ENCODE measurements at places on chromosomes 13 and 19.

- no peak for DNase-seq
Measured at GRCh38 chr13:25084096-25084495, 11.8 kb upstream of the PABPC3 start.

- DNase-seq = no peak
Measured at GRCh38 chr13:23868521-23868920, 20.7 kb downstream of the MIPEP start.

DNA sequence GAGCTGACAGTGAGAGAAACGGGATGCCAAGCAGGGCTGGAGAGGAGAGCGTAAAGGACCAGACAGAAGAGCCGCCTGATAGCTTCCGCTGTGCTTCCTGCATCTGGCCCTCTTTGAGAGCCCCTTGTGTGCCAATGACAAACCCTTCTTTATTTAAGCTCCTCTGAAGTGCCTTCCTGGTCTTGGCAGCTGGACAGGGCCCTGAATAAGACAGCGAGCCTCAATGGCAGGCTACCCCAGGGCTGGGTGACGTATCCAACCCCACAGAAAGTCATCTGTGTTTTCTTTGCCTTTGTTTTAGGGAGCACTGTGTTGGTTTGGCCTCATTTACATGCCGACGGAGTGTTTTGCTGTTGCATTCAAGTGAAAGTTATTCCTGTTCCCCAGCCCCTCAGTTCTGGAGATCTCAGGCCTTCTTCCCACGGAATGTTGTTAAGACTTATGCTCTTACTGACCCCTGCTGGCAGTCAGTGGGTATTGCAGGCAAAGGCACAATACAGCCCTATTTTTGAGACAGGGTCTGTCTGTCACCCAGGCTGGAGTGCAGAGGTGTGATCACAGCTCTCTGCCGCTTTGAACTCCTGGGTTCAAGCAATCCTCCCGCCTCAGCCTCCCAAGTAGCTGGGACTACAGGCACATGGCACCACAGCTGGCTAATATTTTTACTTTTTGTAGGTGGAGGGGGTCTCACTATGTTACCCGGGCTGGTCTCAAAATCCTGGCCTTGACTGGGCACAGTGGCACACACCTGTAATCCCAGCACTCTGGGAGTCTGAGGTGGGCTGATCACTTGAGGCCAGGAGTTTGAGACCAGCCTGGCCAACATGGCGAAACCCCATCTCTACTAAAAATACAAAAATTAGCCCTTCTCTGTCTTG is 16.8 kb downstream of the CCL25 start:
- no peak for DNase-seq

- DNase-seq = no peak
Measured at GRCh38 chr13:98581381-98581780, 4.5 kb upstream of the STK24 start.

DNA sequence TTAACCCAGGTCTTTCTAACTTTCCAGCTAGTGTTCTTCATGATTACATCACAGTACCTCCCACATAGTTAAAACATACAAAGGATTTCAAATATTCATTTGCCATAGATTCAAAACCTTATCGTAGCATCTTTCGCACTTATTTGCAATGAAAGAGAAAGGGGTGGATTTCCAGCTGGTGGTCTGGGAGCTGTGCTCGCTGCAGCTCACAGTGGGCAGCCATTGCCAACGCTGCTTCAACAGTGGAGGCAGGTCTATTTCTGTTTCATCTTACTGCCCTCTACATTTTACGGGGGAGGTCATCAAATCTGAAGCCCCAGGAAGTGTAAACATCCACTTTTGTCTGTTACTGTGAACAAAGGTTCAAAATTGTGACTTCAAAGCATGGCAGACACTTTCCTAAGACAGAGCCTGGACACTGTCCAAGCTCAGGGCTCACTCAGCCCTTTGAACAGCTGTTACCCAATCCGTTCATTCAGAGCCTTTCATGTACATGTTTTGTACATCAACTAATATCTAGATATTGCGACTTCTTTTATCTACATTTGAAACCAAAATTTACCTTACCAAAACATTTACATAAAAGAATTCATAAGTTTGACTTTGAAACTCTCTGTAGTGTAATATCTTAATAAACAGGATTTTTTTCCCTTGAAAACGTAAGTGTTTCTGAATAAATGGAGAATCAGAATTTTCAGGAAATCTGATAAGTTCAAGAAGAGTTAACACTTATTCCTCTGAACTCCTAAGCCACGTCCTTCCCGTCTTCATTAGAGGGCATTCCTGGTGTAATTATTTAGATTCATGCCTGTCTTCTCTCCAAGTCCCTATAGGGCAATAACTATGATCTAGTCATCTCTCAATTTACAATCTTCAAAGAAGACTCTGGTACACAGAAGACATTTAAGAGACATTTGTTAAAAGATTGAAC is 25.1 kb downstream of the STARD13 start:
- no peak for DNase-seq

DNA sequence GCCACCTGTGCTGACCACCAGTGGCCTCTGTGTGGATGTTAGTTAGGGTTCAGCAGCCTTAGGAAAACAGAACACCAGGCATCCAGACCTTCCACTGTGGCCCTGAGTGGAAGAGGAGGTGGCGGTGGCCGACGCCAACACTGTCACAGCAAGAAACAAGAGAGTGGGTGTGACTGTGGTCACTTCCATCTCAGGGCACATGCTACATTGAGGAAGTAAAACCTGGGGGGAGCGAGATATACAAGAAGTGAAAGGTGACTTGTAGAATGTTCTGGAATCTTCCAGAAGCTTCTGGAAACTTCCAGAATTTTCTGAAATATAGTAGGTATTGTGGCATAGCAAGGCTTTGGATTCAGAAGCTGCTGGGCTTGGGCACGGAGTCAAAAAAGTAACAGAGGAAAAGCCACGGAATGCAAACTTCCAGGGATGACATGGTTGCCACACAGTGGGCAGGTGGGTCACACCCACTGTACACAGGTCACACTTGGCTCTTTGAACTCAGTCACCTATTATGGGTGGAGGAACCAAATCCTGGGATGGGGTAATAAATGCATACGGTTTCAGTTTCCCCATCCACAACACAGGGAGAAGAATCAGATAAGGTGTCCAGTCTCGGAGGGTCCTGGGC is 24.3 kb downstream of the GNG7 start:
- no peak for DNase-seq

GRCh38 chr13:23349161-23349897 is 84.2 kb downstream of the SACS start:
- no peak for DNase-seq

DNA sequence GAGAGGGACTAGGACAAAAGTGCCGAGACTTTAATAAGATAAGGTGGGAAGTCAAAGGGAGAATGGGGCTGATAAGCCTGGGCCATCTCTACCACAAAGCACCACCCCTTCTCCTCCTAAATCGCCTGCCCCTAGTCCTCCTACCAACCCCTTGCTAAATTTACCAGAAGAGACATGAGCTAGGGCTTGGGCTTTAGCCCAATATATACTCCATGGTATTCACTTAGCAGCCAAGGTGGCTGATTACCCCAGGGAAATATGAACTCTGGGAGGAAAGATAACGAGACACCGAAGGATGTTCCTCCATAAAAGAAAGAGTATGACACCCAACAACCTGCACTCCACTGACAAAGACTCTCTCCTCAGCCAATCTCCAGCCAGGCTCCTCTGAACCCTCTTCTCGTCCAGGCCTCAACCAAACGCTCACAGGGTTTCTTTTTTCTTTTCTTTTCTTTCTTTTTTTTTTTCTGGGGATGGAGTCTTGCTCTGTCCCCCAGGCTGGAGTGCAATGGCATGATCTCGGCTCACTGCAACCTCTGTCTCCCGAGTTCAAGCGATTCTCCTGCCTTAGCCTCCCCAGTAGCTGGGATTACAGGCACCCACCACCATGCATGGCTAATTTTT is 610.2 kb downstream of the UQCRFS1 start:
- DNase-seq = no peak

DNA sequence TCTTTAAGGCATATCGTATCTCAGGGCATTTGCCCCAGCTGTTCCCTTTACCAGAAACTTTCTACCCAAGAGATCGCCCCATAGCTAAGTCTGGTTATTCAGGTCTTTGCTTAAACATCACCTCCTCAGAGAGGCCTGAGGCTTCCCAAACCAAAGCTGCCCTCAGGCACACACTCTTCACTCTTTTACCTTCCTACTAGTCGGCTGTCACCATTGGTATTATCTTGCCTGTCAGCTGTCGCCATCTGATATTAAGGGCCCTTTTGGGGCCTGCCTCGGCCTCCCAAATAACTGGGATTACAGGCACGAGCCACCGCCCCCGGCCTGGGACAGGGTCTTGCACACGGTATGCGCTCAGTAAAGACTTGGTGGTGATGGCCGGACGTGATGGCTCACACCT is 1.0 kb downstream of the GADD45GIP1 start:
- no peak for DNase-seq

- no peak for DNase-seq
Measured at GRCh38 chr19:15279326-15279904, 47.2 kb upstream of the EPHX3 start.

- no peak for DNase-seq
Measured at GRCh38 chr13:97526556-97526955, 92.6 kb downstream of the RAP2A start.

DNA sequence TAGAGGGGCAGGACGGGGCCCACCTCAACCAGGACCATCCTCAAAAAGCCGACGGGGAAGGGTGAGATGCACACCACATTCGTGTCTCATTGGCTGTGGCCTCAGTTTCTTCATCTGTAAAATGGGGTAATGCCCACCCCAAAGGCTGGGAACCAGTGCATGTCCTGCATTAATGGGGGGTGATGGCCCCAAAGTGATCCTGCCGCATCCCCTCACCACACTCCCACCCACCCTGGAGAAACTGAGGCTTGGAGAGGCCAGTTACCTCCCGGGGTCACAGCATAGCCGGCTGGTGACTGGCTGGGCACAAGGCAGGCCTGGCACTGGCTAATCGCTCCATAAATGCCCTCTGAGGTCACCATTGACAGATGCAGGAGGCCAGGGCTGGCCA is 640 bp upstream of the MIDN start:
- DNase-seq = no peak

GRCh38 chr13:85377783-85378182 is 421.4 kb downstream of the SLITRK6 start:
- DNase-seq = no peak

GRCh38 chr13:109569958-109570711 is 216.2 kb downstream of the IRS2 start:
- no peak for DNase-seq

GRCh38 chr13:27928353-27928804 is 8.6 kb downstream of the PDX1 start:
- DNase-seq = no peak

GRCh38 chr13:45796426-45797235 is 54.9 kb downstream of the SIAH3 start:
- no peak for DNase-seq

DNA sequence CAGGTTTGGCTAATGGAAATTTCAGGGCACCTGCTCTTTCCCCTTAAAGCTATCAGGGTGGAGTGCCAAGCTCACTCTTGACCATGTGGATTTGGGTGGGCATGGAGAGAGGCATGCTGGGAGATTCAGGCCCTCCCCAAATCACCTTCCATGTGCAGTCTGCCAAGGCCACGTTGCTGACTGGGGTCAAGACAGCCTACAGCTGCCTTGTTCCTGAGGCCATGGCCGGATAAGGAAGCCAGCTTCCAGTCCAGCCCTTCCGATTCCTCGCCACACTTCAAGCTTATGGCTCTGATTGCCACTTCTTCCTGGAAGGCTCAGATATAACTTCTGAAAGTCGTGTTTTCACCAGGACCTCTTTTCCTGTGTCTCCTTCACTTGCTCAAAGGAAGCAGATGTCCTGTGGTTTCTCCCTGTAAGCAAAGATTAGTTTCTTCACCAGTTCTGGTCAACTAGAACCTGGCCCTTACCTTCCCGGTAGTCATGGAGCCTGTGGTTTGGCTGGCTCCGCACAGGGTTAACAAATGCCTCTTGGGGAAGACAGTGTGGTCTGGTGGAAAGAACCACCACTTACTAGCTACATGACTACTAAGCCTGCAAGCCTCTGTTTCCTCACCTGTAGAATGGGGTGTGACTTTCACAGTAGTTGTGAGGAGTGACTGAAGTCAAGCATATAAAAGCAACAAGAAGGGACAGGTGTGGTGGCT is 16.1 kb upstream of the TPT1 start:
- no peak for DNase-seq

GRCh38 chr13:99050983-99051488 is 73.2 kb upstream of the DOCK9 start:
- no peak for DNase-seq

DNA sequence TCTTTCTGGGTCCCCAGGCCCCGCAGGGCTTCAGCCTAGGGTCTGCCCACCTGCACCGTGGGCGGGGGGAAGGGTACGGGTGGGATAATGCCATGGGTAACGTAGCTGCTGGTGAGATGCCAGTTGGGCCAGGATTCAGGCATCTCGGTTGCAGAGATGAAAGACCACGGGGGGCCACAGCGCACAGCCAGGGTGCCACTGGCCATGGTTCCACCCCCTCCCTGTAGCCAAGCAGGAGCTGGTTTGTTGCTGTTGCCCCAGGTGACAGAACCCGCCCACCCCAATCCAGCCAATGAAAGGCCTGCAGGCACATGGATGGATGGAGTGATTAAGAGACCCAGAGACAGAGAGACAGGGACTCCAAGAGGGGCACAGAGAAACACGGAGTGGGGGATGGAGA is 1.0 kb upstream of the CGB7 start:
- no peak for DNase-seq

DNA sequence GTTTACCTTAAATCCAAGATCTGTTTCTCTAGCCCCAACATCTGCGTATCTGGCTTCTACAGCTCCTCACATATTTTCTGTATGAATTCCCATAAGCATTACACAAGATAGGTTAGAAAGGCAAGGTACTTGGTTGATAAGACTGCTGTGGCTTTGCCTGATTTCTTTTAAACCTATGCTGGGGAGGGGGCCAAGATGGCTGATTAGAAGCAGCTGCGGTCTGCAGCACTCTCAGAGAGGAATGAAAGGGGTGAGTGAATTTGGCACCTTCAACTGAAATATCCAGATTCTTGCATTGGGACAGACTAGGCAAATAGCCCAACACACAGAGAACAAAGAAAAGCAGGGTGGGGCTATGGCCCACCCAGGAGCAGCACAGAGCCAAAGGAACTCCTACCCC is 12.2 kb upstream of the DLEU7 start:
- no peak for DNase-seq

DNA sequence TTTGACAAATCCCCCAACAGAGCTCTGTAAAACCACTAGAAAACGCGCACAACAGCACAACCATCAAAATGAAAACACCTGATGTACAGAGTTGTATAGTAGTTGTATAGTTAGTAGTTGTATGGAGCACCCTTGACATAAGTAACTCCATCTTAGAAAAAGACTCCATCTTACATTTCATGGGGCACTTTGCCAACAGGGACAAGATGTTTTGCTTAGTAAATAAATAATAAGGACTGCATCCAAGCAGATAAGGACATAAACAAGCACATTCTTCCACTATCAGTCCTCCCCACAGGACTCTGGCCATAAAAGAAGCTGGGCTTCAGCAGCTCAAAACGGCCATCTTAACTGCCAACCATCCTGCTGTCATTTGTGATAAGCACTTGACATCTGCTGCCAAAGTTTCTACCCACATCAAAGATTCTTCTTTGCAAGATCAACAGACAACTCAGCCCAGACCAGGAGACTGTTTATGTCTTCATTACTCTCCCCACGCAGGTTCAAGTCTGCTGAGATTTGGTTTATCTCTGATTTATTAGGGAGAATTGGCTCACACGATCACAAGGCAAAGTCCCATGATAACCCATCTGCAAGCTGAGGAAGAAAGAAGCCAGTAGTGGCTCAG is 20.7 kb upstream of the ZNF331 start:
- DNase-seq = no peak
